ENCODE measurements at places on chromosomes 2 and 18.

GRCh38 chr2:71592181-71592711 is 138.9 kb downstream of the DYSF start:
- no peak for DNase-seq

DNA sequence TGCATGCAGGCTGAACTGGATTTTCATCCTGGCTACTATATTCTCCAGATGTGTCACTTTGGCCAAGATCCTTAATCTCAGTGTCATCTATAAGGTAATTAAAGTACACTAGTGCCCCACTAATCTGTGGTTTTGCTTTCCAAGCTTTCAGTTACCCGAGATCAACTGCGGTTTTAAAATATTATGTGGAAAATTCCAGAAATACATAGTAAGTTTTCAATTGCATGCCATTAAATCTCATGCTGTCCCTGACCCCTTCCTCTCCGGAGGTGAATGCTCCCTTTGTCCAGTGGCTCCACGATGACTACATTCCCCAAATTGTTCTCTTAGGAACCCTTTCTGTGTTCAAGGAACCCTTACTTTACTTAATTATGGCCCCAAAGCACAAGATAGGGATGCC is 5.3 kb upstream of the TYMS start:
- DNase-seq: no peak

DNA sequence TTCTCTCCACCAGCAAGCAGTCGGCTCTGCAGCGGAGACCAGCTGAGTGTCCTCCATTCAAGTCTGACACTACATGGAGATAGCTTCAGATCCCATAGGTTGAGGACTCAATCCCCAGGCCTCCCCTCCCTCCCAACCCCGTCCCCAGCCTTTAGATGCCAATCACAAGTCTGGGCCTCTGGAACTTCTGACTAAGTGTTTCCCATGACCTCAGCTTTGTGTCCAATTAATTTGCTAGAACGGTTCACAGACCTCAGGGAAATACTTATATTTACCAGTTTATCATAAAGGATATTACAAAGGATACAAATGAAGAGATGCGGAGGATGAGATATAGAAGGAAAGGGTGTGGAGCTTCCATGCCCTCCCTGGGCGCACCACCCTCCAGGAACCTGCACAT is 77.4 kb downstream of the MERTK start:
- DNase-seq: no peak

- DNase-seq: peak; percentile 3
Observed at GRCh38 chr2:70300771-70301343, 1.0 kb downstream of the FAM136A start.

DNA sequence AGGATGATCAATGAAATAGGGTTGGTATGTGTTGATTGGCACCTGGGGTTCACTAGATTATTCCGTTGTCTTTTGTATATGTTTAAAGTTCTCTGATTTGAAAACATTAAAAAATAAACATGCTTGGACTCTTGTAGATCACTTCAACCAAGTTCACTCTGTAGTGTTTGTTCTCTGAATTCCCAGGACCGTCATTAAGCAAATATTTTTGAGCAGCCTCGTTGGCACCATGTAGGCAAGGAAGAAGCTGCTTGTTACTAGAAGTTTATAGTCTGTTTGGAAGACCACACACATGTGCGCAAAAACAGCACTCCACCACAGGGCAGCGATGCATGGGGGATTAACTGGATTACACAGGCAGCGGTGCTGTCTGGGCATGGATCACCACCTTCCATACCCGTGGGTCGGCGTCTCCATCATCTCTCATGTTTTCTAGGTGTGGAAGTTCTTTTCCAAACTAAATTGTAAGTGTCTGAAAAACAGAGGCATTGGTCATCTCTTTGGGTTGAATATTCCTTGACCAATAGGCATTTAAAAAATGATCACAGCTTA is 212.2 kb downstream of the FHOD3 start:
- DNase-seq: no peak

DNA sequence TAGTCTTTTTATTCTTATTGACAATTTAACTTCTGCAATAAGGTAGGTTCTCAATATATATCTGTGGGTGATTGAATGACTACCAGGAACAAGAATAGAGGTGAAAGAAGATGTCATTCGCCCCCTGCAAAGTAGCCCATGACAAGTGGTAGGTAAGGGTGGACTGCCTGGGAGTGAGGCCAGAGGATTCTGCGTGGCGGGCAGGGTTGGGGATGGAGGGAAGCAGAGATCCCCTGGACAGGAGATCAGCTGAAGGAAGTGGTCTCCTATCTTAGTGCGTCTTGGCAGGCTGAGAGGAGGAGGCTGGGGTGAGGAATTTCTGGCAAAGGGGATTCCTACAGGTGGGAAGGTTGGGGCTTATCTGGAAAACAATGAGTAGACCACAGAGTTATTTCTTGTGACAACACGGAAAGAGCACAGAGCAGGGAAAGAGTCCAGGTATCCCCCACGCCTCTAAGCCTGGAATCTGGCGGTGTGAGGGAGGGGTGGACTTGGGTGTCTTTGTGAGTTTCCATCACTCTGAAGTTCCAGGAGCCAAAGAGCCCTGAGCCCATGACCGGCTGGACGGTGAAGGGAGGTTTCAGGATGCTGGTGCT is 21.5 kb upstream of the MYCN start:
- no peak for DNase-seq

- DNase-seq: no peak
Observed at GRCh38 chr2:173271825-173272224, 82.8 kb upstream of the CDCA7 start.

GRCh38 chr2:38098421-38099098 is 22.6 kb upstream of the CYP1B1 start:
- DNase-seq: no peak

DNA sequence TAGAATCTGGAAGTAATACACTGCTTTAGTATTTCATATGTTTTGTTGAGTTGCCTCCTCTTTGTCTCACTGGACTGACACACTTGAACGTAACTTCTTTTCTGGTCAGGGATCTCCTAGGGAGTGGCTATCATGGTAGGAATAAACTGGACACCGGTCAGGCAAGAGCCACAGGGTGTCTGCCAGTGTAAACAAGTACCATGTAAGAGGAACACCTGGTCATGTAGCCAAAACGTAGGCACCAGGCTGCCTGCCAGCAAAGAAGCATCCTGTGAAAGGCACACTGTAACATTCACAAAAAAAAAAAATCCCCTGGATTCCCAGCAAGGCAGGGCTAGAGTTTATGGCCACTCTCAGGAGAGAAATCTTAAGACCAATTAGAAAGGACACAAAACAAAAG is 372.8 kb upstream of the RND3 start:
- DNase-seq: peak; percentile 72

- DNase-seq: no peak
Observed at GRCh38 chr2:240957656-240958365, 40.6 kb upstream of the SNED1 start.

DNA sequence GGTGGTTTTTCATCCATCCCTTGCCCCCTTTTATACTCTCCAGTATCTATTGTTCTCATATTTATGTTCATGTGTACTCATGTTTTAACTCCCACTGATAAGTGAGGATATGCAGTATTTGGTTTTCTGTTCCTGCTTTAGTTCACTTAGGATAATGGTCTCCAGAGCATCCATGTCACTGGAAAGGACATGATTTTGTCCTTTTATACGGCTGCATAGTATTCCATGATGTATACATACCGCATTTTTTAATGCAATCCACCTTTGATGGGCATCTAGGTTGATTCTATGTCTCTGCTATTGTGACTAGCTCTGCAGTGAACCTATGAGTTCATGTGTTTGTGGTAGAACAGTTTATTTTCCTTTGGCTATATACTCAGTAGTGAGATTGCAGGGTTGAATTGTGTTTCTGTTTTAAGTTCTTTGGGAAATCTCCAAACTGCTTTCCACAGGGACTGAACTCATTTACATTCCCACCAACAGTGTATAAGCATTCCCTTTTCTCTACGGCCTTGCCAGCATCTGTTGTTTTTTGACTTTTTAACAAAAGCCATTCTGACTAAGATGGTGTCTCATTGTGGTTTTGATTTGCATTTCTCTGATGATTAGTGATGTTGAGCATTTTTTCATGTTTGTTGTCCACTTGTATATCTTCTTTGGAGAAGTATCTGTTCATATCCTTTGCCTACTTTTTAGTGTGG is 420.2 kb downstream of the THSD7B start:
- DNase-seq: no peak

DNA sequence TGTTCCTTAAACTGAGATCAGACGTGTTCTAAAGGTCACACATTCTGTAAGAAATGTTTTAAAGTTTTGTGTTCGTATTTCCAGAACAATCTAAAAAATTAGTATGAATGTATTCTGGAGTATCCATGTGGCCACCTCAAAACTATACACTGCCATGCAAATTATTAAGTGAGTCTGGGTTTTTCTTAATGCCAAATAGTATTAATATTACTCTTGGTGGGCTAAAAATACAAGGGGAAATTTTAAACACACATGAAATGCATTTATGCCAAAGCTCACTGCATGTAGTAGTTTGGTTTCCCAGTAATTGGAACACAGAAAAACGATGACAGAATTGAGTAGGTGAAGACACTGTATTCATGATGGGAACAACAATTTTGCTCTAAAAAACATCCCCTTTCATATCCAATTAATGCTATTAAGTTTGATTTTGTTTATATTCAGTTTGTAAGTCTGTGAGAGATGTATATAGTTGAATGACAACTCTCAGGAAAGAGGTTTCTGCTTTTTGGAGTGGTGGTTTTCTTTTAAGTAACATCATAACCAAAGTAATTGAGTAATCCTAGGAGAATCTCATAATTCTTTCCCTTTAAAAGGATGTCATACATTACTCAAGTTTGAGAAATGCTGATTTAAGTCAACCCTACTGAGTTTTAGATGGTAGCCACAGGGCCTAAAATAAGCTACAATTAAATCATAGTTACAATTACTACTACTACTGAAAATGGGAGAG is 75.7 kb upstream of the CDCA7 start:
- no peak for DNase-seq

DNA sequence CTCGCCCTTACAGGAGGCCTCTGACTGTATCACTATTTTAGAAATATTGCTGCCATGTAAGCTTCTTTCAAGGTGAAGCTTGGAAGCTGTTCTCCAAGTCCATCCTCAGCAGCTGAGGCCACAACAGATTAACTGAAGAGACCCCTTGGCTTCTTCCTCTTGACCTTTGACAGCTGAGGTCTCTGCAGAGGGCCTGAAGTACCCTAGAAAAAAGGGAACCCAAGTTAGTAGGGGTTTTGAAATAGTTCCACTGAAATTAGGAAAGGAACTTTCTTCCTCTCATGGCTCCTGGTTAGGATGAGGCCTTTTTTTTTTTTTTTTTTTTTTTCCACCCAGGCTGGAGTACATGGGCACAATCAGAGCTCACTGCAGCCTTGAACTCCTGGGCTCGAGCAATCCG is 15.5 kb upstream of the IHH start:
- no peak for DNase-seq

DNA sequence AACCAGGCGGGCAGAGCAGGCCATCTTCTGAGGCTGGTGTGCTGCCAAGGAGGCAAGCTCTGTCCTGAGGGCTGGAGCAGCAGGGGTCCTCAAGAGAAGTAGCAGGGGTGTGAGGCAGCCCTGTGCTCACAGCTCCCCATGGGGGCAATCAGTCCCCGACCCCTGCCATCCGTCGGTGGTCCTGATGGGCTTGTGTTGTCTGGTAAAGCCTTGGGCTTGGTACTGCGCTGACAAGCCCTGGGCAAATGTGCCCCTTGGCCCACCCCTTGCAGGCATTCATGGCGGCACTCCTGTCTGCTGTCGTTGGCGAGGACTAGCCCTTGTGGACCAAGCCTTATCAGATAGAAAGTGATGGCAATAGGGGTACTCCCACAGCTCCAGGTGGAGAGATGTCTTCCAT is 22.6 kb upstream of the SCLY start:
- no peak for DNase-seq

DNA sequence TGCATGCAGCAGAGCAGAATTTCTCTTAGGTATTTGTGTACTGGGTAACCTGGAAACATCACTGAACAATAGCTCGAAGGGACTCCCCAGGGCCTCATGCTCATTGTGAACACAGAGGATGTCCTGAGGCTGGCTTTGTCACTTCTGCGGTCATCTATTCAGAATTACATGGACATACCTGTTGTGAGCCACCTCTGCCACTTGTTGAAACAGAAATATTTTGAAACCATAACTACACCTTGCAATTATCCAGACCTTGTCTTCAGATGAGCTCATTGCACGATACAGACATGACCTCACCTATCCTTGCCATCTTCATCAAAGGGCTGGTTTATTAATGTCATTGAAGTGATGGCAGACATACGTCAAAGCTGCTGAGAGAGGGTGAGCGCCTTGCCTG is 23.4 kb upstream of the CREG2 start:
- DNase-seq: no peak

GRCh38 chr18:730692-731091 is 18.3 kb upstream of the ENOSF1 start:
- DNase-seq: no peak

DNA sequence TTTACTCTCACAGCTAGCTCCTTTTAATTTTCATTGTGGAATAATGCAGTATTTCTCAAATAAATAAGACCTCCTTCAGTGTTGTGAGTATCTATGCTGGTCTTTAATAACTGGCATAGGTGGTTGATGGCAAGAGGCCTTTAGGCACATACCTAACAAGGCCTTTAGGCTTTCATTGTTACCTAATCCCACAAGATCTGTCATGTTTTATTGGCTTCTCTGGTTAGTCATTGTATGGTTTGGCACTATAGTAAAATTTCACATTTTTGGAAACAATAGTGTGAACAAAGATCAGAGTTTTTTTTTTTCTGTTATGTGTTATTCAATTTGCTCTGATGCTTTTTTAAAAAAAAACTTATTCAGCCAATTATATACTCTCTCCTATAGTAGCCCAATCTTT is 89.8 kb upstream of the NEUROD1 start:
- no peak for DNase-seq

GRCh38 chr2:100571668-100572067 is 8.9 kb downstream of the PDCL3 start:
- DNase-seq: no peak

DNA sequence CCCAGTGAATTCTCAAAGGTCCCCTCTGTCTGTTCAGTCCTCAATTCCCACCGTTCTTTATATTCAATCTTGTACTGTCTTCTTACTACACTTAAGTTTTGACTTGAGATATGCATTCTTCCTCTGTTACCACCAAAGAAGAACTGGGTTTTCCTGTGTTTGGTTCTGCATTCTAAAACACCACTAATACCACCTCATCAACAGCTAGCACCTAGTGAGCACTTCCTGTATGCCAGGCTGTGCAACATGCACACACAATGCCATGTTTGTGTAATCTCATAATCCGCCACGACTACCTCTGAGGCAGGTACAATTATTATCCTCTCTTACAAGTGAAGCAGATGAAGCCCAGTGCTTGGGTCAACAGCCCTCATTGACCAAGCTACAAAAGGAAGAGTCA is 11.8 kb upstream of the CTAGE1 start:
- DNase-seq: no peak

- DNase-seq: peak; percentile 62
Observed at GRCh38 chr2:85369500-85369899, 14.9 kb downstream of the ELMOD3 start.

DNA sequence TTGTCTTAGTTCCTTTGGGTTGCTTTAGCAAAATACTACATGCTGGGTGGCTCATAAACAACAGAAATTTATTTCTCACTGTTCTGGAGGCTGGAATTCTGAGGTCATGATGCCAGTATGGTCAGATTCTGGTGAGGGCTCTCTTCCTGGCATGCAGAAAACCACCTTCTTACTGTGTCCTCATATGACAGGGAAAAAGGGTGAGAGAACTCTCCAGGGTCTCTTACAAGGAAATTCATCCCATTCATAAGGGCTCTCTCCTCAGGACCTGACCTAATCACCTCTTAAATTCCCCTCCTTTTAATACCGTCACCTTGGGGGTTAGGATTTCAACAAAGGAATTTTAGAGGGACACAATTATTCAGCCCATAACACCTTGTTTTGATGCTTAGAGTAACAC is 243.1 kb upstream of the TNP1 start:
- DNase-seq: no peak

Data from NCI-H2029 (cell line).